ENCODE measurements at places on chromosomes 7 and 10.

GRCh38 chr10:69093933-69094332 is 6.0 kb downstream of the SRGN start:
- no peak for DNase-seq

GRCh38 chr10:99788598-99789256 is 6.3 kb downstream of the ABCC2 start:
- no peak for DNase-seq

DNA sequence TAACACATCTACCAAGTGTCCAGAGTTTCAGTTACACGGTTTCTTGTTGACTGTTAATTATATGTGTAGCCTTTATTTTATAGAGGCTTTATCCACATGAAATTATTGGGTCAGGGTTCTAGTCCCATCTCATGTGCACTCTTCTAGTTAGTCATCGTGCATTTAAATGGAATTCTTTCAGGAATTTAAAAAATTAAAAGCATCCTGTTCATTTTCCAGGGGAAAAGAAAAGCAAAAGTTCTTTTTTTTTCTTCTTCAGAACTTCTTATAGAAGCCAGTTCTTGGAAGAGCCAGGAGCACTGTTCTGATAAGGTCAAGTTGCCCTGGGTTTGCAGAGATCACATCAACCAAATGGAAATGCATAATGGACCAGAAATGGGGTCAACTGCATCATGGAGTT is 324.7 kb downstream of the INHBA start:
- no peak for DNase-seq

- DNase-seq: no peak
Observed at GRCh38 chr7:74674166-74674565, 16.6 kb downstream of the GTF2I start.

GRCh38 chr7:44083796-44084195 is 1.5 kb upstream of the POLM start:
- no peak for DNase-seq

DNA sequence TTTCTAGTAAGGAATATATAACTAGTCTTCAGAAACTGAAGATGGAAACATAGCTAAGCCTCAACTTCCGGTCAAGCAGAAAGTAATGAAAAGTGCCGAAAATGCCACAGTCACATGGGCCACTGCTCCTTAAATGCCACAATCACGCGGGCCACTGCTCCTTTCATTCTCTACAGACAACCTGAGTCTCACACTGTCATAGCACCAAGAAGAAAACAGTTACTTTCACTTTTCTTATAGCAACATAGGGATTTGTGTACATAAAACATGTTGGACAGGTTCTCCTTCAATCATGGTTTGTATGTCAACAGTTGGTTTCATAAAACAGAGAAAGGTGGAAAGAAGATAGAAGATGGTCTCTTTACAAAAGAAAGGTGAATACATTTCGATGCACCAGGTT is 48.6 kb upstream of the NOBOX start:
- DNase-seq: no peak

DNA sequence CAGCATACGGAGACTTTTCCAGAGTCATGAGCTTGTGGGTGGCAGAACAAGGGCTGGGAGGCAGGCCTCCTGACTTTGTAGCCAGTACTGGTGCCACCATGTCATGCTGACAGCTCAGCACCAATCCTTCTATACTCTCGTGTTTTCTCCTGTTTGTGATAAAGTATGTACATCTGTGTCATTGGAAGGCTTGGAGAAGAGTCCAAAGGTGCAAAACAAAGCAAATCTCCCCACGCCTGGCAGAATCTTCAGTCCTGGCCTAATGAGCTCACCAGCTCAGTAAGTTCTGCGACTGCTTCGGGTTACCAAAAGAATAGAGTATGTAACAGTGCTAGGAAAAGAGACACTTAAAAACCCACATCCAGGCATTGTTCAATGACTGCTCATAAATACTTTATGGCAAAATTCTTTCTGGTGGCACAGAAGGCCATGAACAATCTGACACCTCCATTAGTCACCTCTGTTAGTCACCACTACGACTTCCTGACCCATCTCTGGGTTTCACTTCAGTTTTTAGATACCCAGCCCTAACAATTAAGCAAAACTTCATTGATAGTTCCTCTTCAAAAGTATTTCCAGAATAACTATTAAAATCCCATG is 24.5 kb downstream of the STEAP1 start:
- DNase-seq: peak; percentile 68

- no peak for DNase-seq
Observed at GRCh38 chr7:30469303-30469702, 9.3 kb downstream of the NOD1 start.

Measured in activated CD4-positive, alpha-beta T cell treated with anti-CD3 and anti-CD28 coated beads, Interleukin-2, Interleukin-6, amounts not matched to agents 100 ng/mL and 50 ng/mL, durations not matched to agents 16 hours and 8 hours (primary cell).